ENCODE measurements at places on chromosomes 3 and 15. TPM values are rescaled to one million over a fixed set of nuclear protein-coding genes. Genes with fewer than 3 reads are reported as not detected.
A peak's percentile ranks its signal among the peaks of the same experiment; 100 is the strongest.

- no peak for DNase-seq
Observed at GRCh38 chr15:88337993-88338392, 81.5 kb upstream of the NTRK3 start.

CAPN3 gene
- total RNA-seq = 13.8 TPM

GRCh38 chr3:22593638-22594037, 609.5 kb upstream of the UBE2E2 start:
- DNase-seq = no peak

DNA sequence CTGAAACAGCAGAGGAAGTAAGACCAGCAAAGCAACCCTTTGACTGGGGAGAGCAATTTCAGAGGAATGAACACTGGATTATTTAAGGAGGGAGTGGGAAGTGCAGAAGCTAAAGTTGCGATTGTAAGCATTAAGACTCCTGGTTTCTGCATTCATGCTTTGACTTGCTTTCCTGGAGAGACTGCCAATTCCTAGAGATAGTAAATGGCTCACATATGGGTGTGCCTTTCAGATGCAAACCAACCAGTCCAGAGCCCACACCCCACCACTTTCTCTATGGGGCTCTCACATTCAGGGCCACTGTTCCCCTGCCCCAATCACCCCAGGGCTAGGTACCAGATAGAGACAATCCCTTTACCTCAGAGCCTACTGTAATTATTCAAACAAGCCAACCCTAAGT, 200.9 kb upstream of the EIF1B start:
- no peak for DNase-seq

- DNase-seq = no peak
Observed at GRCh38 chr3:73427048-73427706, 197.6 kb downstream of the PDZRN3 start.

DNA sequence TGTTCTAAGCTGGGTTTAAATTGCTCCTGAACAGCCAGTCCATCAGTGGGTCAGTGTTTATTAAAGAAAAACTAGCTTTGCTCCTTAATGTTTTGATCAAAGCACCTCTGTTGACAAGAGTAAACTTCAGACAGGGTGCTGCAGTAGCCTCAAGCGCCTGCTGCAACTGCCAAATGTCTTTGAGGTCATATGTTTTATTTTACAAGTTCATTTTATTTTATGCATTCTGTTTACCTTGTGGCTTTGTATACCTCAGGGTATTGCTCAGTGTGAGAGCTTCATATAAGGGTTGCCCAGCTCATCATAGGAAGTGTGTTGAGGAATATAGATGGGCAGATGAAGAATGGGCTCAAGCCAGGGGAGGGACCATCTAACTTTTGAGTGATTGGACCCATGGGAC, 8.5 kb downstream of the MYZAP start:
- no peak for DNase-seq

DNA sequence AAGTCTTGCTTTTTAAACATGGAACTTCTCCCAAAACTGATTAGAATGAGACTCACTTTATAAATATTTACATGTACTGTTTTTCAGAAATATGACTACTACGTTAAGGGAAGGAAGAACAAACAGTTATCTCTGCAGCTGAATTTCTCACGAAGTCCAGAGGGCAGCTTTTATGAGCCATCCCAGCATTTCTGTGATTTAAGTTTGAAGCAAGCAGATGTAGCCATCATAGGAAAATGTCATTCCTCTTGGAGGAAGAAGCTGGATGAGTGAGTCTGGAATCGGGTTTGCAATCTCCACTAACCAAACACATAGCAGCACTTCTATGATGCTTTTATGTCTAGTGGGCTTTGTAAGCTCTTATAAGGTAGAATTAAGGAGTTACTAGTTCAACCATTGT, 53.7 kb downstream of the SCN11A start:
- DNase-seq = no peak

- no peak for DNase-seq
Observed at GRCh38 chr3:179464323-179465092, 13.2 kb upstream of the GNB4 start.

DNA sequence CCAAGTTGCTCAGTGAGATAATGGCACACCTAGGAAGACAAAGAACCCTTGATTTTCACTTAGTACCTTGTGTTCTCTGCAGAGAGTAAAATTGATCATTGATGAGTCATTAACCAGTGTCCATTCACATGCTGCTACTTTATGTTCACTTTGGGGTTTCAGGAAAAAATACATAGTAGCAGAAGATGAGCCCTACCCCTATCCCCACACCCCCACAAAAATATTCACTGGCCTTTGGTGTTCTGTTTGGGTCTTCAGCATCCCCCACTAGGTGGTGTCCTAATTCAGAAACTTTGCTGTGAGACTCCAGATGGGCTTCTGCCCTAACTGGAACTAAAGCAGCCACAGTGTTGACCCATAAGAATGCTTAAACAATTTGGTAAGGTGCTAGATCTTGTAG, 178.8 kb downstream of the KLHL25 start:
- DNase-seq = no peak

- DNase-seq = no peak
Observed at GRCh38 chr15:58407778-58408177, 24.0 kb upstream of the LIPC start.

DNA sequence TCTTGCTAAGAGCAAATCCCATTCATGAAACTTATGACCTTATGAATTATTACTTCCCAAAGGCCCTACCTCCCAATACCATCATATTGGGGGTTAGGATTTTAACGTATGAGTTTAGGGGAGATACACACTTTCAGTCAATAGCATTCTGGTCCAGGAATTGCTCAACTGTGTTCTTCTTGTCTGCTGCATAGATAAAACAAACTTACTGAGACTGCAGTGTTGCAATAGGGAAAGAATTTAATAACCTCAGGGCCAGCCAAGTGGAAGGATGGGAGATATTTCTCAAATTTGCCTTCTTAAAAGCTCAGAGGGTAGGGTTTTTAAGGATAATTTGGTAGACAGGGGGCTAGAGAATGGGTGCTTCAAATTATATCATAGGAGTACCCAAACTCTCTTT, 625.8 kb downstream of the OTOL1 start:
- DNase-seq = no peak

GRCh38 chr3:127008236-127008635, 25.3 kb downstream of the PLXNA1 start:
- no peak for DNase-seq

- peak; percentile 65 for DNase-seq
Observed at GRCh38 chr15:57259568-57260040, 116.7 kb upstream of the CGNL1 start.

DNA sequence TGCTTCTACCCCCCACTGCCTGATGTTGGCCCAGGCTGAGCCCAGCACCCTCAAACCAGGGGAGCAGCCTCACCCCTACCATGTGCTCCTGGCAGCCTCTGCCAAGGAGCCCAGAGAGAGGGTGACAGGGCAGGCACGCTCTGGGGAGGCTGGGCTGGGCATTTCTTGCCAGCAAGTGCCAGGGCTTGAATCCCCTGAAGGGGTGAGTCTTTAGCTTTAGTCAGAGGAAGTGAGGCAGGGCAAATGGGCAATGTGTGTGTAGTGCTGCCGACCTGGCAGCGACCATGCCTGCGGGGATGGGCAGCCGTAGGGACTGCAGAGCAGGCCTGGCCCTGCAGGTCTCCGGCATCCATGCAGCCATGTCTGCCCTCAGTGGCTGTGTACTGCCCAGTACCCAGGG, 18.1 kb downstream of the DUSP7 start:
- no peak for DNase-seq

DNA sequence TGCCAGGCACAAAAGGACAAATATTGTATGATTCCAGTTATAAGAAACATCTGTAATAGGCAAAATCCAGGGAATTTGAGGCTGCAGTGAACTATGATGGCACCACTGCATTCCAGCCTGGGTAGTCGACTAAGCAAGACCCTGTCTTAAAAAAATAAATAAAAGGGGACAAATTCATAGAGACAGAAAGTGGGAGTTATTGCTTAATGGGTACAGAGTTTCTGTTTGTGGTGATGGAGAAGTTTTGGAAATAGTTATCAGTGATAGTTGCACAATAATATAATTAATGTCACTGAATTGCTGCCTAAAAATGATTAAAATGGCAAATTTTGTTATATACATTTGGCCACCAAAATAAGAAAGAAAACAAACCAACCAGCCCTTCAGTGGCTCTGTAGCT, 27.6 kb upstream of the CNBP start:
- DNase-seq = no peak

DNA sequence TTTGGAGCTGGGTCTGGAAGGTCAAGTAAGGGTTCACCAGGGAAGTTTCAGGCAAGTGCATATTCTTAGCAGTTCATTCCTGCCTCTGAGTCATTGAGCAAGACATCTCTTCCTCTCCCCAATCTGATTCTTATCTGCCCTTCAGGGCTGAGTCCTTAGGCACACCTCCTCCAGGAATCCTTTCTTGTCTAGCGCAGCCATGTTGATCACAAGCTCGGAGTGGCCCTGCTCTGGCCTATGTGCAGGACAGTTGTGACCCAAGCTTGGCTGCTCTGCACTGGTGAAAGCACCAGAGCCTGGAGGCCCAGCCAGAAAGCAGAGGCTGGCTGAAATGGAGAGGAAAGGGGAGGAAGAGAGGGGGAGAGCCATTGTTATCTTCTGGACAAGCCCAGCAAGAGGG, 30.9 kb upstream of the MRPS22 start:
- DNase-seq = no peak

Measured in left colon (tissue), 2 donors.